CD4-positive, alpha-beta memory T cell (primary cell): ENCODE measurements at places on chromosomes 12 and 14.

DNA sequence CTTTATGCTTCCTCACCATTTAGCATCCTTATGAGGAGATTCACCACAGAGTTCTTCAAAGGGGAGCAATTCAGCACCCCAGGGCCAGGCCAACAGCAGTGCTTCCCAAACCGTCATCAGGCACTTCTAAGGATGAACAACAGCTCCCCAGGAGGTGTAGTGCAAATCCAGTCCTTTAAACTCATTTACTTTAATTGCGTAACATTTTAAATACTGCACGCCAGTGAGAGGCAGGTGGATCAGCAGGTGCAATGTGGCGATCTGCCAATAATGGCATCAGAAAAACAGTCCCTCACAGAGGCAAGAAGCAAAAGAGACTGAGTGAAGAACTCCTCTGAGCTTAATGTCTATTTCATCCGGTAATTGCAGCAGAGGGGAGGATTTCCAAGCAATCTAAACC, 770.9 kb upstream of the FOXG1 start:
- DNase-seq: no peak

- no peak for DNase-seq
Observed at GRCh38 chr12:112839386-112839972, 47.9 kb downstream of the RPH3A start.

GRCh38 chr14:54225457-54226060, 171.2 kb upstream of the CDKN3 start:
- no peak for DNase-seq

- no peak for DNase-seq
Observed at GRCh38 chr14:48398675-48399282, 723.4 kb upstream of the MDGA2 start.

- DNase-seq: no peak
Observed at GRCh38 chr12:3987571-3987970, 114.4 kb upstream of the PARP11 start.
